ENCODE measurements at places on chromosomes 16 and 17.
A peak's percentile ranks its signal among the peaks of the same experiment; 100 is the strongest.

DNA sequence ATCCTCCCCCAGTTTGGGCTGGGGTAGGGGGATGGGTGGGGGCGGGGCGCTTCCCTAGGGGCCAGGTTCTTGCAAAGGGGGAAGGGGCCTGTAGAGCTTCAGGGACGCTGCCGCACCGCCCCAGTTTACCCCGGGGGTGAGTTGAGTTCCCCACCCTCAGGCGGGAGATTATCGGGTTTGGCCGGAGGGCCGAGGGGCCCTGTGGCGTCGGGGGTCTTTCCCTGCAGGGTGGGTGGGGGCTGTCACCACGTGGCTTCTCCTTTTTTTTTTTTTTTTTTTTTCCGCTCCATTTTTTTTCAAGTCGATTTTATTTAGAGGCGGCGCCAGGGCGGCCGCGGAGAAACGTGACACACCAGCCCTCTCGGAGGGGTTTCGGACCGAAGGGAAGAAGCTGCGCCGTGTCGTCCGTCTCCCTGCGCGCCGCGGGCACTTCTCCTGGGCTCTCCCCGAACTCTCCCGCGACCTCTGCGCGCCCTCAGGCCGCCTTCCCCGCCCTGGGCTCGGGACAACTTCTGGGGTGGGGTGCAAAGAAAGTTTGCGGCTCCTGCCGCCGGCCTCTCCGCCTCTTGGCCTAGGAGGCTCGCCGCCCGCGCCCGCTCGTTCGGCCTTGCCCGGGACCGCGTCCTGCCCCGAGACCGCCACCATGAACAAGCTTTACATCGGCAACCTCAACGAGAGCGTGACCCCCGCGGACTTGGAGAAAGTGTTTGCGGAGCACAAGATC lies at the start of gene IGF2BP1:
Gene IGF2BP1, plus strand, starts transcription at position 283 of the 724 bp plus-strand sequence. Its CDS starts 361 bp downstream, at position 644.
- peak; percentile 82 for DNase-seq

DNA sequence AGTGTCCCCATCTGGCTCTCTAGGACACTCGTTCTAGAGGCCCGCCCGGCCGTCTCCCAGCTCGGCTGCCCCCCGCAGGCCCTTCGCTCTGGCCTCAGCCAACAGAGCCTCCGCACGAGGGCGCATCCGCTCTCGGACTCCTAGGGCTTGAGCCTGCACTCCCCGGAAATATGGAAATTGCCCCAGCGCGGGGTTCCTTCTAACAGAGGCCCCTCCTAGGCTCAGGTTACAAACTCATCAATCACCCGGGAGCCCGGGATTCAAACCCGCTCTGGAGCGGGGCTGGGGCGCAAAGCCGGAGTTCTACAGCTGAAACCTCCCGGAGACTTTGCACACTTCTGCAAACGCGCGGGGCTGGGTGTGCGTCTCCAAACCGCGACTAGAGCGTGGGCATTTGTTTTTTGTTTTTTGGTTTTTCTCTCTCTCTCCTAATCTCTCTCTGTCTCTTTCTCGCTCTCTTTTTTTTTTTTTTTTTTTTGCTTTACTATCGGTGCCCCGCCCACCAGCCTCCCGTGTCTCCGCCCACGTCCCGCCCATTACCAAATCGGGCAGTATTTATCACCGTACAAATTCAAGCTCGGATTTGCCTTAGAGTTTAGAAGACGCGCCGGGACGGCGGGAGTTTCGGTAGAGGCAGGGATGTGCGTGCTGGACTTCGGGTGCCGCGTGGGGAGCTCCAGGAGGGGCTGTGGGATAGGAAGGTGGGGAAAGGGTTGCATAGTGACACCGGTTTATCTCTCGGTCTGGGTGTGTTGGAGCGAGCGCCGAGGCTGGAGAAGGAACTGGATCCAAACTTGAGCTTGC lies 2.4 kb upstream of the FOXL1 start:
- no peak for DNase-seq

GRCh38 chr17:67629971-67630320 lies 87.8 kb upstream of the NOL11 start:
- no peak for DNase-seq

DNA sequence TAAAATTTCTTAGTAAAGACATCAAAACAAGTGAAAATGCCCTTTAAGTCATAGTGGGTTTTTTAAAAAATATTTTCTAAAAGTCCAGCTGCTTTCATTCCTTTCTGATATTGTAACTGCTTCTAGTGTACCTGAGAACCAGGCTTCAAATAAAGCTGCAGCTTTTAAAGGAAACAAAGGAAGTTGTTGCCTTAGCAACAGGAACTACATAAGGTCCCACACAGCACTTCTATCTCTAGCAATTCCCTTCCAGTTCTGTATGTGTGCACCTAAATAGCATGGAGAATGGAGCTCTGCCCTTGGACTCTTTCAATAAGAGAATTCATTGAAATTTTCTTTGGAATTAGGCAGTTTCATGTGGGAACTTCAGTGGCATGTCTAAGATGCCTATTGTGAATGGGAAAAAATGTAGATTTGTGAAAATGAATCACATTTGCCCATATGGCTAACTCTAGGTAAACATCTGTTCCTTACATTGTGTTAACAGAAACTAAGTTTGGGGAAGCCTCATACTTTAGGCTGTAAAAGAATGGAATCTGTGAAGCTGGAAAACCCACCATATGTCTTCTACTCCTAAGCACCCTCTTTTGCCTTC lies 206.4 kb downstream of the KIF2B start:
- no peak for DNase-seq

DNA sequence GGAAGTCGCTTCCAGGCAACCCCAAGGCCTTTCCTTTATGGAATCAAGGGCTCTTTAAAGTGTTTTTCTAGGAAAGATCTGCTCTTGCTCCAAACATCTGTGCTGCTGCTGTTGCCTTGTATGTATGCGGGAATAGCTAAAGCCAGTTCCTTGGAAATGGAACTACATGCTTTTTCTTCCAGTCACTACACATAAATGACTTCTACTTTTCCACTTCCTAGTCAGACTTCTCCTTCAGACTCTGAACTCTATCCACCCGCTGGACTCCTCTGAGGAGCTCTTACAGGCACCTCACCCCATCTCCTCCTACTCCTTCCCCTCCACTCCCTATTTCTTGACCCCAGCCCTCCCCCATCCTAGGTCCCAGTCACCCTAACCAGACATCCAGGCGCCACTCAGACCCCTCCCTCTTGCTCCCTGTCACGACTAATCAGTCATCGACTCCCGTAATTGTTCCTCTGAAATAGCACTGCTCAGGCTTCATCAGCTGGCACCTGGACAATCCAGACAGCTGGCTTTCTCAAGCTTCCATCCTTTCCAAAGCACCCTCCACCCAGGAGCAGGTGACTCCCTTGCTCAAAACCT lies 15.0 kb upstream of the PEMT start:
- DNase-seq, result no peak

- peak; percentile 86 for DNase-seq
Observed at GRCh38 chr16:71626858-71627213, 852 bp downstream of the MARVELD3 start.

GRCh38 chr17:14305785-14306496 lies 5.1 kb downstream of the HS3ST3B1 start:
- DNase-seq, result no peak

DNA sequence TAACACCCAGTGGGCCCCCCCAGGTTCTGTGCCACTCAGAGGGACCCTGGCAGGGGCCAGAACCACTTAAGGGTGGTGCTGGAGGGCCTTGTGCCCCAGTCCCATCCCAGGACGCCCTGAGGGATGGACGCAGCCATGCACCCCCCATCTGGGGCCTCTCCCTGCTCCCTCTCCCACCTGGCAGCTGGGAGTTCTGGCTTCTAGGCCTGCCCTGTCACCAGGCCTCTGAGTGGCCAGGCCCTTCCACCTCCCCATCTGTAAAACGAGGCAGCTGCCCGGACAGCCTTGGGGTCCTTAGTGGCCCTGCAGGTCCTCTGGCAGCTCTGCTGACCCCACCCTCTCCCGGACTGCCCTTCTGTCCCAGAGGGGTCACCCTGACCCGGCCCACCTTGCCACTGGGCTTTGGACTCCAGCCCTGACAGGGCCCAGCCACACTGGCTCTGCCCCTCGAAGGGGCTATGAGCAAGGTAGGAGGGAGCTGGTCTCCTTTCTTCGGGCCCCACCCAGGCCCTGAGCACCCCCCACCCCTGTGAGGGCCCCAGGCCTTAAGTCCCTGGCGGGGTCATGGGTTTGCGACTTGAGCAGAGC lies 12.3 kb downstream of the PAM16 start:
- DNase-seq, result no peak

DNA sequence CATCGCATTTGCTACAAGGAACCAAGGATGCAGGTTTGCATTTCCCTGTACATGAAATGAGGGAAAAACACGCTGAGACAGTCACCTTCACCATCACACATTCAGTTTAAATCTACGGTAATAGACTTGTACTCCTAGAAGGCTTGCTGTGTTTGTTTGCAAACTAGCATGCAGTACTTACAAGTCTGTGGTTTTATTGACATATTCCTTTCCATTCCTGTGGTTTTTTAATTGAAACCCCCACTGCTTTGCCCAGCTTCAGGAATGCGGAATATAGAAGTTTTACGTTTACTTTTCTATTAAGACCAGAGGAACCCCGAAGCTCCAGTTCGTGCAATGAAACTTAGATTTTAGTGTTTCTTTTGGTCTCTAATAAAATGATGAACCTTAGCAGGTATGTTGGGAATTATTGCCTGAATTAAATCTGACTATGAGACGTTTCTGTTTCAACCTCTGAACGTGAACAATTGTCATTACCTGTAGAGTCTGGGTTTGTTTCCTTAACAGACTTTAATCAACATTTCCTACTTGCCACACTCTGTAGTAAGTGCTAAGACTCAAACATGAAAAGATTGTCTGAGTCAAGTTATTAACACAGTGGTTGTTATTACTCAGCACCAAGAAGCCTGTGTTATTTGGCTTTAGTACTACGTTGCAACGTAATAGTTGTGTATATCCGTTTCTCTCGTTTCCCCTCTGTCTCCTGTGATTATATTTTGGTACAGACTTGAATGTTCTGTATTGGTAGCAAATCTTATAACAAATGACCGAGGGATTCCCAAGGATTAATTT lies 793.3 kb upstream of the GOT2 start:
- DNase-seq, result no peak

GRCh38 chr17:1186214-1186820 lies 6.5 kb upstream of the ABR start:
- no peak for DNase-seq

DNA sequence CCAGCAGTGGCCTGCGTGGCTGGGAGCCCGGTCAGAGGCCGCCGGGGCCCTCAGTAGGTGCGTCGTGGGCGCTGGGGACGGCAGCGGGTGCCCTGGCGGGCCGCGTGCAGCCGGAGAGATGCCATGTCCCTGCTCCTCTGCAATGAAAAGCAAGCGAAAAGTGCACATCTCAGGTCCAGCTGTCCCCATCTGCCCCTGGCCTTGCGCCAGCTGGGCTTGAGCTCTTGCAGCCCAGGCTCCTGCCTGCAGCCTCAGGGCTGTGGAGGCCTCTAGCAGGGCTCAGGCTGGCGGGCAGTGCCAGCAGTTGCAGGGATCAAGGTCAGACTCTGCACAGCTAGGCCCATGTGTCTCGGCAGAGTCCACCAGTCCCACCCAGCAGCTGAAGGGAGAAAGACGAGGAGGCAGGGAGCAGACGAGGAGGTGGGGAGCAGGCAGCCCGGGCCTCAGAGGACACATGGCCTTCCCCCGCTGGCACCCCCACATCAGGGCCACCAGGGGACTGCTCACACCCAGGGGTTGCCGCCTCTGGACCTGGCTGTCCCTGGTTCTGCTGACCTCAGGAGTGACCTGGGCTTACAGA lies 11.2 kb downstream of the SLC16A3 start:
- no peak for DNase-seq

DNA sequence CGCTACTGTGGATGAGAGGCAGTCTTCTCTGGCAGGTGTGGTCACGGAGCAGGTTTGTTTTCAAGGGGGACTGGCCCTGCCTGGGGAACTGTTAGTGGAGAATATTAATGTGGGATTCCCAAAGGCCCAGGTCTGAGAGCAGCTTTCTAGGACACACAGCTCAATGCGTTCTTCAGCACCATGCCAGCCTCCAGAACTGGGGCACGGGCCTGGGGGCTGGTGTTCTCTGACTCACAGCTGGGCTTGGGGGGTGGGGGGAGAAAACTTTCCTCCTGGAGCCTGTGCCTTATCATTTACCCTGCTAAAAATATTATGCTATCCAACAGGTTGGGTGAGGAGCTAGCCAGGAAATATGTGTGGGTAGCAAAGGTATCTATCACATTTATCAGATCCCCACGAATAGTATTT lies 13.5 kb upstream of the LHX1 start:
- no peak for DNase-seq

DNA sequence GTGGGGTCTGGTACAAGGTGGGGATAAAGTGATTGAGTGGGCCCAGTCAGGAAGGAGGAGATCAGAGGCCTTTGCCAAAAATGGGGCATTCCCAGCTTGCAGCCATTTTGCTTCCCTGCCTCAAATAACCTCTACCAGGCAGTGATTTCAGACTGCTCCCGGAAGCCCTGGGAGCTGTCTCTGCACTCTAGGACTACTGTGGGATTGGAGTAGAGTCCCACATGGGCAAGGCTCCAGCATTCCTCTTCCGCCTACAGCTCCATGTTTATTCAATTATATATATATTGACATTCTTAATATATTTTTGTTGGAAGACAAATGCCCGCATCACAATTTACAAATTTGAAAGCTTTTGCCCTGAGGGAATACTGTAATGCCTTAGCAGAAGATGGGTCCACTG lies 13.5 kb downstream of the SUPT6H start:
- no peak for DNase-seq

- DNase-seq, result no peak
Observed at GRCh38 chr17:16882243-16882925, 89.5 kb downstream of the TNFRSF13B start.

- DNase-seq, result no peak
Observed at GRCh38 chr17:4502466-4503154, 3.9 kb downstream of the SPNS2 start.

GRCh38 chr17:45270828-45271418 lies 9.0 kb upstream of the SPATA32 start:
- DNase-seq, result no peak

GRCh38 chr16:68644715-68645493 lies at the start of gene CDH3:
CDH3 (plus strand) TSS chr16:68645310; CDS start chr16:68645380, 70 bp downstream.
- DNase-seq, result peak; percentile 93

DNA sequence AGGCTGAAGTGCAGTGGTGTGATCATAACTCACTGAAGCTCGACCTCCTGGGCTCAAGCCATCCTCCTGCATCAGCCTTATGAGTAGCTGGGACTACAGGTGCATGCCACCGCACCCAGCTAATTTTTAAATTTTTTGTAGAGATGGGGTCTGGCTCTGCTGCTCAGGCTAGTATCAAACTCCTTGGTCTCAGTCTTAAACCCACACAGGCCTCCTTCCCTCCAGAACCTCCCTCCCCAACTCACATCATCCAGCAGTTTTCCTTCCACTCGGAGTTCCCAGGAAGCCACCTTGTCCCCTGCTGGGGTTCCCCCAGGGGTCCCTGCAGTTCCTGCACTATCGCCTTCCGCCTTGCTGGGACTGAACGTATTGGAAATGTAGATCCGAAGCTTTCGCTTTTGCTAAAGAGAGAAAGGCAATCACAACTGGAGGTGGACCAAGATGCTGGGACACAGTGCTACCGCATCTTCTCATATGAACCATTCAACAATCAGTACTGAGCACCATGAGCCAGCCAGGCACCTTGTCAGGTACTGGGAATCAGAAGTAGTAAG lies 7.2 kb downstream of the SMARCD2 start:
- no peak for DNase-seq

GRCh38 chr17:29844339-29845048 lies 85.5 kb downstream of the SSH2 start:
- DNase-seq, result no peak

- no peak for DNase-seq
Observed at GRCh38 chr16:84949772-84950436, 61.4 kb downstream of the ZDHHC7 start.
